ENCODE measurements at places on chromosomes 16 and 17. TPM values are rescaled to one million over a fixed set of nuclear protein-coding genes. Genes with fewer than 3 reads are reported as not detected.

GID4 gene
- total RNA-seq: 14.6 TPM

DNA sequence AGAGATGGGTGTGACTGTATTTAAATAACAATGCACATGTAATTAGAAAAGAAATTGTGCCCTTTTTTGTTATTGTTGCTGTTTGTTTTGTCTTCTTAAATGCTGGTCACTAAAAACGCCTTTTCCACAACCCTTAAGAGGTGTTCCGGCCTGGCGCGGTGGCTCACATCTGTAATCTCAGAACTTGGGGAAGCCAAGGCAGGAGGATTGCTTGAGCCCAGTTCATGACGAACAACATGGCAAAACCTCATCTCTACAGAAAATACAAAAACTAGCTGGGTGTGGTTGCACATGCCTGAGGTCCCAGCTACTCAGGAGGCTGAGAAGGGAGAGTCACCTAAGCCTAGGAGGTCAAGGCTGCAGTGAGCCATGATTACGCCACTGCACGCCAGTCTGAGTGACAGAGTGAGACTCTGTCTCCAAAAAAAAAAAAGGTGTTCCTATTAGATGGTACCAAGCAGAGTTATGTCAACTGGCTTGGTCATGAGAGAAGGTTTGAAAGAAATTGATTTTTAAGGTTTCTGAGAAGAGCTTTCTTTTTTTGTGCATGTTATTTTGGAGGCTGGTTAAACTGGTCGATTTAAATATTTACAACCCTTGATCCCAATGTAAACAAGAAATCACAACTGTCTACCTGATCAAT lies 23.5 kb upstream of the RFFL start:
- no peak for DNase-seq

DNA sequence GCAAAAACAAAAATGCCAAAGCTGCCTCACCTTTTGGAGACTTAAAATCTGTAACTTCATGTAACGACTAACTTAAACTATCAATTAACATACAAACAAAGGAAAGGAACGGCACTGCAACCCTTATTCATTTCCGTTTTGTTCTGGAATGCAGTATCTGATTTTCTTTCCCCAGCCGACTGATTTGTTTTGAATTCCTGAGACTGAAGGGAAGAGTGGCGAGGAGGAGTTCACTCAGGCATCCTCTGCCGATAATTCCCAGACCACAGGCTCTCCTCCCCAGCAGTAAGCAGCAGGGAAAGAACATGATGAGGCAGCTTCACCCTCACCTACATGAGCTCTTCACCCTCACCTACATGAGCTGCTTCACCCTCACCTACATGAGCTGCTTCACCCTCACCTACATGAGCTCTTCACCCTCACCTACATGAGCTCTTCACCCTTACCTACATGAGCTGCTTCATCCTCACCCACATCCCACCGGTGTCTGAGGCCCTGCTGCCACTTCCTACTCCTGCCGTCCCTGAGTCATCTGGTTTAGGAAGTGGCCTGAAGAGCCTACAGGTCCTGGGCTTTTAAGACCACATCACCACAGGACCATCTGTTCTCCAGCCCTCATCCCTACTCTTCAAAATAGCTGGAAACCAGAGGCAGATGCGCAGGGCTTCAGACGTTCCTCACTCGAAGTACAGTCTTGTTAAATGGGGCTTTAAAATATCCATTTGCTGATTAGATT lies 168.0 kb upstream of the RPH3AL start:
- no peak for DNase-seq

KRTAP9-8 gene
- total RNA-seq: not detected

CSH1 gene
- total RNA-seq: not detected

GRCh38 chr16:23523876-23524385 lies 13.6 kb upstream of the GGA2 start:
- no peak for DNase-seq

- DNase-seq: no peak
Measured at GRCh38 chr17:46949291-46950174, 26.6 kb downstream of the GOSR2 start.

OR1A1 gene
- not detected for total RNA-seq

PIK3R6 gene
- total RNA-seq: 0.79 TPM

SCGB1C2 gene
- not detected for total RNA-seq
